NCI-H524 treated with DMSO at 0.1 percent for 48 hours (cell line): ENCODE measurements at places on chromosomes 4 and X.
A peak's percentile ranks its signal among the peaks of the same experiment; 100 is the strongest.

- DNase-seq = no peak
Measured at GRCh38 chrX:4570151-4570550, 856.7 kb upstream of the PRKX start.

DNA sequence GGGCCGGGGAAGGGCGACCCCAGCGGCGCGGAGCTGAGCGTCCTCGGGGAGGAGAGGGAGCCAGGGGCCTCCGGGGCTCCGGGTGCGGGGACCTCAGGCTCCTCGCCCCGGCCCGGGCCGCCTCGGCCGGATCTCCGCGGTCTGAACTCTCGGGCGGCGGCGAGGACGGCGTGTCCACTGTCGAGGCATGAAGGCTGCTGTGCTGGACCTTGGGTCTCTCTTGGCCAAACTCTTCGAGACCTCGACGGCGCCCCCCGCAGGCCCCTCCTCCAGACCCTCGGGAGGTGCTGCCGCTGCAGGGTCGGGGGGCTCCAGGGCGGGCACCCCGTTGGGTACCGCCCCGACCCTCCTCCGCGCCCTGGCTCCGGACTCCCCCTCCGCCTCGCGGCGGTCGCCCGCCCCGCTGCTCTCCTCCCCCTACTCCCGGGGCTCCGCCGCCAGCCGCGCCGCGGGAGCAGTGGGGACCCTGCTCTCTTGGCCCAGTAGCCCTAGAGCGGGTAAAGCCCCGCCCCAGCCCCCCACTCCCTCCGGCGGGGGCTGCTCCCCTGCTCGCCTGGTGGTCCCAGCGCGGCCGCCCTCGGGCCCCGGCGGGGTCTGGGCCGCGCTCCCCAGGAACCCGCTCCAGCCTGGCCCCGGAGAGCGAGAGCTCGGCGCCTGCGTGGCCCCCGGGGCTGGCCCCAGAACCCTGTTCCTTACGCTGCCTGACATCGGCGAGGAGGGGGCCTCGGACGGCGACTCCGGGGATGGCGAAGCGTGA is 564 bp downstream of the FAM149A start:
- no peak for DNase-seq

GRCh38 chrX:36314303-36314702 is 394.8 kb downstream of the CFAP47 start:
- no peak for DNase-seq

DNA sequence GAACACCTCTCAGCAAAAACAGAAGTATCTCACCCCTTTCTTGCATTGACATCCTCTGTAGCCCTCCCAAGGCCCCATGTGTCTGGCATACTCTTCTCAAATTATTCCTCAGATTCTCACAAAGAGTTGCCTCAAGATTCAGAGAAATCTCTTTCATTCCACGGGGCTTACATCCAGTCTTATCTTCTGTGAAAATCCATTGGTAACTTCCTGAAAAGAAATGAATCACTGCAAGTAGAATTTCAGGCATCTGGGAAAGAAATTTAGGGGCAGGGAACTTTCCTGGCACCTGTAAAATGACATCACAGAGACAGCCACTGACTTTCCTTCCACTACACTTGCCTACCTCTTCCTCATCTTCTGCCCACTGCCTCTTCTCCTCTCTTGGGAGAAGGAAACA is 182.5 kb upstream of the ARHGEF9 start:
- DNase-seq = no peak

DNA sequence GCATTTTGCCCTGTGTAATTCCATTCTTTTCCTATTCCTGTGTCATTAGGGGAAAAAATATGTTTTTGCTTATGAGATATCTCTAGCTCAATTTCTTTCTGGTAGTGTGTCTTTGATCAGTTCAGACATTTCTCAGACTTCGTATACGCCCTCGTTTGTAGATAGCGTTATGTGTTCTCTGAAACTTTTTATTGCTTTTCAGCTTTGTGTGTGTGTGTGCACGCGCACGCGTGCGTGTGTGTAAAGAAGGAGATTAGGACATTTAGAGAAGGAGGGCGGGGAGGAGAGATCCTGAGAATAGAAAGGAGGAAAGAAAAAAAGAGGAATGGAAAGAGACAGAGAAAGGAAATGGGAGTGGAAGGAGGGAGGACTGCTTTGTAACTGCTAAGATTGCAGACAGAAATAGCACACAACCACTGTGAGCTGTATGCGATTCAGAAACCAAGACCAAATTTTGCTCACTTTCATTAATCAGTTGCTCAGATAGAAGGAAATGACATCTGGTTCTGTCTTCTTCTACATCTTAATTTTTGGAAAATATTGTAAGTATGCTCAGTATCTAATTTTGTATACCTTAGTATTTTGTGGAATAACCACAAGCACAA is at the start of gene RXFP1:
RXFP1 (plus strand) TSS at position 399 of the 605 bp plus-strand sequence; CDS start at position 494, 95 bp downstream.
- no peak for DNase-seq

DNA sequence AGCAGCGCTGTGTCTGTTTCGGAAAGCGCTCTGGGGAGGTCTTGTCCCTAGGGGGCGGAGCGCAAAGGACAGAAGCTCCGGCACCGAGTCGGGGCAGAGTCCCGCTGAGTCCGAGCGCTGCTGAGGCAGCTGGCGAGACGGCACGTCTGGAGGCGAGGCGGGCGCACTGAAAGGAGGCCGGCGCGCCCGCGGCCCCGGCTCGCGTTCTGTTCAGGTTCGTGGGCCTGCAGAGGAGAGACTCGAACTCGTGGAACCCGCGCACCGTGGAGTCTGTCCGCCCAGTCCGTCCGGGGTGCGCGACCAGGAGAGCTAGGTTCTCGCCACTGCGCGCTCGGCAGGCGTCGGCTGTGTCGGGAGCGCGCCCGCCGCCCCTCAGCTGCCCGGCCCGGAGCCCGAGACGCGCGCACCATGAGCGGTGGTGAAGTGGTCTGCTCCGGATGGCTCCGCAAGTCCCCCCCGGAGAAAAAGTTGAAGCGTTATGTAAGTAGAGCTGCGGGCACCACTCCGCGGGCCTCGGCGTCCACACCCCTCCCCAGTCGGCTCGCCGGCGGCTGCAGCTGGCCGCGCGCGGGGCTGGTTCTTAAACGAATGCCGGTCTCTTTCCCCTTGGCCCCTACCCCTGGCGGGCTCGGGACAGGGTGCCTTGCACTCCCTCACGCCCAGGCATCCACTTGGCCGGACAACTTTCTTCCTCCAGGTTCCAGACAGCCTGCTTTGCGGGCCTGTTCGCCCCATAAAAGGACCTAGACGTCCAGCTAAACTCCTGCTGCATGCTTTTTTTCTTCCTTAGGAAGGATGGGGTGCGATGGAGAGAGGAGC is at the start of gene GAB1:
GAB1 (plus strand) TSS at position 96 of the 819 bp plus-strand sequence; CDS start at position 409, 313 bp downstream.
- DNase-seq = peak; percentile 27

DNA sequence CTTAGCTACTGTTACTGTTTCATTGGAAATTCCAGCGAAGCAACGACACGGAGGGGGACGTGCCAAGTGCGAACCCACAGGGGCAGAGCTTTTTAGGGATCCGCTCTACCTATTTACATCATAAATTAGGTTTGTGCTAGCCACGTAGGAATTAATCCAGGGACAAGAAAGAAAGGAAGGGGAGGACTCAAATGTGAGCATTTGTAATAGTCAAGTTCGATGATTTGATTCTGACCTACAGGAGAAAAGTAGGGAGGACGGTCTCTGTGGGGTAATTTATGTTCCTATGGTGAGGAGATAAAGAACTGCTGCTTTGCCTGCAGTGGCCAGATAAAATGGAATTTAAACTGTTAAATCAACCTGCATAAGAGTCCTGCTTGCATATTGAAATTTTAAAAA is 1.7 kb downstream of the INTS6L start:
- no peak for DNase-seq

DNA sequence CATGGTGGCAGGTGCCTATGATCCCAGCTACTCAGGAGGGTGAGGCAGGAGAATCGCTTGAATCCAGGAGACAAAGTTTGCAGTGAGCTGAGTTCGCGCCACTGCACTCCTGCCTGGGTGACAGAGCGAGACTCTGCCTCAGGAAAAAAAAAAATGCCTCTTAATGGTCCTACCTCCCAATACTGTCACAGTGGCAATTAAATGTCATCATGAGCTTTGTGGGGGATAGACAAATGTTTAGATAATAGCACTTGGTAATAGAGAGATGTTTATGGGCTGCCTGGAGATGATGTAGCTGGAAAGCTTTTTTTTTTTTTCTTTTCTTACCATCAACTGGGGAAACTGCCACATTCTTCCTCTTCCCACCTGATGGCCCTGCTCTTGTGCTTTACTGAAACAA is 33.0 kb downstream of the GRK4 start:
- no peak for DNase-seq

DNA sequence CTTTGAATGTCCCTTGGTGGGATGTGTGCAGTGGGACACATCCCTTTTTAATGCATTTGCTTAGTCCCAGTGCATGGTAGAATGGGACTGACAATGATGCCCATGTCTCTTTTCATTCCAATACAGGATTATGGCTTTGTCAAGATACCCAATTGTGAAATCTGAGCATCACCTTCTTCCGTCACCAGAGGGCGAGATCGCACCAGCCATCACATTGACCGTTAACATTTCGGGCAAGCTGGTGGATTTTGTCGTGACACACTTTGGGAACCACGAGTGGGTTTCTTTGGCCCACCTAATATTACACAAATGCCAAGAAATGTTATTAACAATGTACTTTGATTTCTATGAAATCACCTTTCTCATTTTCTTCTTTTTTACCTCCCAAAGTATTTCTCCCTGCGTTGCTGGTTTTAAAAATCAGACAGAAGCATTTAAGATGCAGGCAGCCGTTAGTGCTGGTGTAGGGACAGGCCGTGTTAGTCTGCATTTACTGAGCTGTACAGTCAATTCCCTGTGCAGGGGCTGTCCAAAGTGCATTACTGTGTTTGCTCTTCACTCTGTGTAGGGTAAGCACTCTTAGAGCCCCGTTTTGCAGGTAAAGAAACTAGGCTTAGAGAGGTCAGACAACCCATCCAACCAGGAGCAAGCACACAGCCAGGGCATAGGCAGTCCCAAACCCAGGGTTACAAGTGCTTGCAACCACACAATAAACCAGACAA is 46.5 kb downstream of the CWH43 start:
- DNase-seq = peak; percentile 2

- DNase-seq = no peak
Measured at GRCh38 chr4:169051761-169052593, 41.9 kb upstream of the CBR4 start.

DNA sequence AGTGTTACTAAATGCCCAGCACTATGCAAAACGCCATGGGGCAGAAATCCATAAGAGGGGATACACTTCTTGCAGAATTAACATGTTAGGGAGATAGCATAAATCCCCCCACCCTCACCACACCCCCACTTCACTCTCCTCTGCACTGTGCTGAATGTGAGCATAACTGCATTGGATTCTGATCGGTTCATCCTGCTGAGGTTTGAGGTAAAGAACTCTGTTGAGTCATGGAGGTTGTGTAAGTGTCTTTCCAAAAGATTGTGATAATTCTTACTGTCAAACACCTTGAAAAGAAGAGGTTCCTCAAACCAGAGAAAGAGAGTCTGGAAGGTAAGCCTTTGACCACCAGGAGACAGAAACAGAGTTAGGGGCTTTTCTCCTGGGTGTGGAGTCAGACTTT is 43.6 kb downstream of the RBM47 start:
- no peak for DNase-seq

- no peak for DNase-seq
Measured at GRCh38 chr4:79922011-79922410, 151.0 kb downstream of the ANTXR2 start.

GRCh38 chr4:174381440-174381800 is 97.7 kb downstream of the CEP44 start:
- DNase-seq = no peak

DNA sequence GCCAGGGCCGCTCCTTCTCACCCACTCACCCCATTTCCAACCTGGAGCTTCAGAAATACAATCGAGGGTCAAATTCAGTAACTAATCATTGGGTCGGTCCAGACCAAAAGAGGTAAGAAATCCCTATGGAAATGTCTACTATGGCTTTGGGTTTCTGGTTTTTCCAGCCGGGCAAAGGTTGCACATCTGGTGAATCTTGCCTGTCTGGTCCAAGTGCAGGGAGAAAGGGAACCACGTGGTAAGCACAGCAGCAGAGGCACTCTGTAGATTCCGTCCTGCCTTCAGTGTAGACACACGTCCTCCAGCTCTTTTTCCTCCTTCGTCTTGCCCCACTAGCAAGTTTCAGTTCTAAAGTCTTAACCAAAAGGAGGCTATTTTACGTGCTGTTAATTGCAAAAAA is 218.0 kb upstream of the JADE1 start:
- no peak for DNase-seq

- DNase-seq = no peak
Measured at GRCh38 chr4:96887857-96888256, 1048.0 kb downstream of the PDHA2 start.

- no peak for DNase-seq
Measured at GRCh38 chr4:71261001-71261400, 77.8 kb upstream of the SLC4A4 start.
